Neural crest cell (in vitro differentiated cells): ENCODE measurements at places on chromosomes 7 and 10. TPM values are rescaled to one million over a fixed set of nuclear protein-coding genes. Genes with fewer than 3 reads are reported as not detected.
A peak's percentile ranks its signal among the peaks of the same experiment; 100 is the strongest.

DNA sequence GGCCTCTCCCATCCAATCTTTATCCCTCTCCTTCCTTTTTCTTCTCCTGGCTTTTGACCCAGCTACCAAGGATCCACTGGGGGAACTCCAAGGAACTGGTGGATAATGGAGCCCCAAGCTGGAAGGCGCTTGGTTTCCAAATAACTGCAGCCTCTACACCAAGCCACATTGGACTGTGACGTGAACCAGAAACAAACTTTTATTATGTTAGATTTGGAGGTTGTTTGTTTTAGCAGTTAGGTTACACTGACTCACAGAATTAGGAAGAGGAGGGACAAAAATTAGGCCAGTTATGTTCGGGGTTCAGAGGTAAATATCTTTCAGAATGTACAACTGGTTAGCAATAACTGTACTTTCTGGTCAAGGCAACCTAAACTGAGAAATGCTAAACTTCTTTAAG, 21.3 kb upstream of the ANK3 start:
- H3K4me3 ChIP-seq = no peak overlapping the region
- peaks cover 9% of the 10 kb centered on the region for H3K4me1 ChIP-seq
- DNase-seq = no peak
- H3K27me3 ChIP-seq = no peaks in the 10 kb centered on the region
- peak overlapping the region; percentile 48 for H3K27ac ChIP-seq

Gene KIAA1217
- total RNA-seq = 8.8 and 10.5 TPM in 2 replicates

DNA sequence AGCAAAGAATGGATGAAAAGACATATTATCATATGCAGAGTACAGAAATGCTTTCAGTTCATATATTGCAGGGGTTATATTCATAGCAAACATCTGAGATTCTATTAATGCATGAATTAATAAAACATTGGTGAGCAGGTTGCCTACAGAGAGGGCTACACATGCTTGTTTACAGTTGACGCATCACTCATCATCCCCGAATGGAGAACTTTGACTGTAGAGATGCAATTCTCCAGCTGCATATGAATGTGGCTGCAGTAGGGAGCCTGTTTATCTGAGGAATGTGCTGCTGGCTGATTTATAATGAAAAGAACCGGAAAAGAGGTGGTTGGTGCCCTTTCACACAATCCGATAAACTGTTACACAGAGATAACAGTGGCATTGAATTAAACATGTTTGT, 116.5 kb downstream of the GRM3 start:
- no peaks in the 10 kb centered on the region for H3K27me3 ChIP-seq
- H3K4me1 ChIP-seq = peaks cover 7% of the 10 kb centered on the region
- H3K36me3 ChIP-seq = no peaks in the 10 kb centered on the region
- no peak for DNase-seq

GRCh38 chr10:96671211-96671890, 49.0 kb downstream of the PIK3AP1 start:
- no peak overlapping the region for H3K27ac ChIP-seq
- H3K36me3 ChIP-seq = no peaks in the 10 kb centered on the region
- no peaks in the 10 kb centered on the region for H3K27me3 ChIP-seq
- DNase-seq = no peak

GRCh38 chr7:73844131-73844547, 1.8 kb upstream of the METTL27 start:
- H3K4me1 ChIP-seq = peaks cover 5% of the 10 kb centered on the region
- DNase-seq = no peak
- no peak overlapping the region for H3K27ac ChIP-seq

DNA sequence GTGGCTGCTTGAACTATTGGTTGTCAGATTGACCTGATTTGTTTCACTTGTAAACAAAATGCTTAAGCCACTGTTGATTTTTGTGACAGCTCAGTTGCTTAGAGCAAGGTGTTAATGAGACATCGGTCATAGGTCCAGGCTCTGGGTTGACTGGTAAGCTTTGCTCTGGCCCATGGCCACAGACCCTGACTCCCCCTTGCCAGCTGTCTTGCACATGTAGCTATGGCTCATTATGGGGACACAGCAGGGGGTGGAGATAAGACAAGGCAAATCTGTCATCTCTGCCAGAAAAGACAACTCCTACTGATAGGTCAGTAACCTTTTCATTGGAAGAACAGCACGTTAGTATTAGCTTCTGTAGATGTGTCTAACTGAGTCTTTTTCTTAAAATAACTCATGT, 95.3 kb downstream of the KAT6B start:
- no peak overlapping the region for H3K27ac ChIP-seq
- no peak overlapping the region for H3K4me3 ChIP-seq
- H3K27me3 ChIP-seq = no peaks in the 10 kb centered on the region

DNA sequence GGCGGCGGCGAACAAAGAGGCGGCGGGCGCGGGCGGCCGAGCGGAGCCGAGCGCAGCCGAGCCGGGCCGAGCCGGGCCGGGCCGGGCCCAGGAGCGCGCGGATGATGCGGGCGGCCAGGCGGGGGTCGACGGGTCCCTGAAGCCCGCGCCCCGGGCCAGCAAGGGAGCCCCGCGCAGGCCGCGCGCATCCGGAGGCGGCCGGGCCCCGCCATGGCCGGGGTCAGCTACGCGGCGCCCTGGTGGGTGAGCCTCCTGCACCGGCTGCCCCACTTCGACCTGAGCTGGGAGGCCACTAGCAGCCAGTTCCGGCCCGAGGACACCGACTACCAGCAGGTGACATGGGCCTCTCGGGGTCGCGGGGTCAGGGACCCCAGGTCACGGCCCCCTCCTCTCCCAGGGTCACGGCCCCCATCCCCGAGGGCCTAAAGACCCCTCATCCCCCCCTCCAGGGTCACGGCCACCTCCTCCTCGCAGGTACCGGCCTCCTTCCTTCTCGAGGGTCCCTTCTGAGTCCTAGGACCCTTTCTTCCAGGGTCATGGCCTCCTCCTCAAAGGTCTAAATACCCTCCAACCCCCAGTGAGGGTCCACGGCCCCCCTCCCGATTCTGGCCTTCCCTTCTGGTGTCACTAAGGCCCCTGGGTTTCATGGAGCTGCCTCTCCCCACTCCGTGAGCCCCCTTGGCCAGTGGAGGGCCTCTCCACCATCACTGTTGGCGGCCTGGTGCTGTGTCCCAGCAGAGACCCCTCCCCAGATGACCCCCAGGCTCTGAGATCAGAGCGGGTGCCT, at the start of gene TTYH3:
TTYH3 (plus strand) TSS at position 41 of the 787 bp plus-strand sequence; CDS start at position 211, 170 bp downstream.
- H3K27ac ChIP-seq = peak within 1 kb of the TSS; percentile 97
- H3K27me3 ChIP-seq = no peaks in the 10 kb centered on the region
- peak within 1 kb of the TSS; percentile 97 for H3K4me3 ChIP-seq
- no peak for DNase-seq
- H3K4me1 ChIP-seq = peaks cover 46% of the 10 kb centered on the region

- H3K27ac ChIP-seq = no peak overlapping the region
- H3K4me3 ChIP-seq = no peak overlapping the region
- no peaks in the 10 kb centered on the region for H3K27me3 ChIP-seq
- H3K4me1 ChIP-seq = peaks cover 43% of the 10 kb centered on the region
Measured at GRCh38 chr10:30968711-30969110, 63.0 kb downstream of the ZNF438 start.

GRCh38 chr10:44065788-44066526, 318.9 kb downstream of the CXCL12 start:
- no peaks in the 10 kb centered on the region for H3K36me3 ChIP-seq
- peaks cover 7% of the 10 kb centered on the region for H3K4me1 ChIP-seq
- no peak overlapping the region for H3K27ac ChIP-seq
- DNase-seq = no peak

Gene ASB15
- total RNA-seq = not detected in 2 replicates

DNA sequence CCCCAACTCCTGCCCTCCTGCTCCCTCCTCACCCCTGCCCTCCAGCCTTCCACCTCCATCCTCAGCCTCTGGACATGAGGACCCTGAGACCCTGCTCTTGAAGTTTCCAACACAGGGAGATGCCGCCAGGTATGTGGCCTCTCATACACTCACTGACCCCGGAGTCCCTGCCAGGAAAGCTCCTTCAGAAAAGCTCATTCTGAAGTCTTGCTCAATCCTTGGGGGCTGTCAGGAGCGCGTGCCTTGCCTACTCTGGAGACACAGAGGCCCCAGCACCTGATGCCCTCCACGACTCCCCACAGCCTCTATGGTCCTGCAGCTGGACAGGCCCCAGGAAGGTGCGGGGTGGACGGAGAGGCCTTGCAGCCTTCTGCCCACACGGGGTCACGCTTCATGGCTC, 11.0 kb downstream of the NUDT1 start:
- no peaks in the 10 kb centered on the region for H3K4me1 ChIP-seq
- no peak for DNase-seq
- no peaks in the 10 kb centered on the region for H3K27me3 ChIP-seq
- H3K36me3 ChIP-seq = no peaks in the 10 kb centered on the region

- no peak overlapping the region for H3K4me3 ChIP-seq
- peaks cover 9% of the 10 kb centered on the region for H3K4me1 ChIP-seq
- peak overlapping the region; percentile 32 for H3K27ac ChIP-seq
- peaks cover 4% of the 10 kb centered on the region for H3K36me3 ChIP-seq
Measured at GRCh38 chr10:60212195-60212594, 177.5 kb downstream of the ANK3 start.

- no peak overlapping the region for H3K27ac ChIP-seq
- no peak for DNase-seq
- H3K36me3 ChIP-seq = peaks cover 6% of the 10 kb centered on the region
- H3K4me1 ChIP-seq = no peaks in the 10 kb centered on the region
- H3K27me3 ChIP-seq = no peaks in the 10 kb centered on the region
Measured at GRCh38 chr7:140448781-140449480, 30.4 kb downstream of the MKRN1 start.

DNA sequence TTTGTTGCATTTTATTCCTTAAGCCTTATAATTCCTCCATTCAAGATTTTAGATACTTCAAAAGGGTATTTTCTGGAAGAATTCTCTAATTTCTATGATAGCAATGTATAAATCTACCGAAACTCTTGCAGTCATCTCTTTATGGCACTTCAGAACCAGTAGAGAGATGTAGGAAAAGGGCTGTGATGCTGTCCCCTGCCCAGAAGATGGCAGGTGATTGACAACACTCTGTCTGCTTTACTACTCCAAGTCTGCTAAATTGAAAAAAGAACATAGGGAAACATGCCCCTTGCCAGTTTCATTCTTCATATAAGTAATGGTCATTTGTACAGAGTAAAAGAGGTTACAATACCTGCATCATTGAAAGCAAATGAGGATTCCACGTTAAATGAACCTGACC, 5.1 kb downstream of the TCTN3 start:
- H3K36me3 ChIP-seq = peaks cover 12% of the 10 kb centered on the region
- peaks cover 25% of the 10 kb centered on the region for H3K4me1 ChIP-seq
- H3K4me3 ChIP-seq = no peak overlapping the region
- H3K27me3 ChIP-seq = no peaks in the 10 kb centered on the region
- no peak overlapping the region for H3K27ac ChIP-seq

GRCh38 chr7:26284995-26285632, 6.5 kb upstream of the SNX10 start:
- peaks cover 4% of the 10 kb centered on the region for H3K27me3 ChIP-seq
- no peak for DNase-seq
- no peak overlapping the region for H3K4me3 ChIP-seq
- no peaks in the 10 kb centered on the region for H3K36me3 ChIP-seq

DNA sequence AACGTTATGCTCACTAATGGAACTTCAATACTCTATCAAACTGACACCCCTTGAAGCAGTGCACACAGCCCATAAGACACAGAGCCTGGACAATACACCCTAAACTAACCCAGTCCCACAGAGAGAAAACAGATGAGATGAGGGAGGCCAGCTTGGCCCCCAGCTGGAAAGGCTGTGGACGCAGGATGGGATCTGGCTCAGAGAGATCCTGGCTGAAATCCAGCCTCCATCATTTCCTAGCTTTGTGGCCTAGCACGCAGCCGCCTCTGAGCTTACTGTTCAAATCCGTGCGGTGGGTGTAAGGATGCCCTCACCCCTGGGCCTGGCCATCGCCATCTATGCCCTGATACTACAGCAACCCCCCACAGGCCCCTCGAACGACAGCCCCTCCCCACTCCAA, 32.7 kb downstream of the SNX8 start:
- peak overlapping the region; percentile 21 for H3K27ac ChIP-seq
- H3K36me3 ChIP-seq = no peaks in the 10 kb centered on the region
- peaks cover 18% of the 10 kb centered on the region for H3K4me1 ChIP-seq
- H3K27me3 ChIP-seq = no peaks in the 10 kb centered on the region

GRCh38 chr10:116636976-116637375, 16.2 kb downstream of the PNLIPRP2 start:
- H3K27me3 ChIP-seq = peaks cover 2% of the 10 kb centered on the region
- H3K27ac ChIP-seq = no peak overlapping the region
- no peak overlapping the region for H3K4me3 ChIP-seq
- H3K36me3 ChIP-seq = peaks cover 5% of the 10 kb centered on the region
- H3K4me1 ChIP-seq = peaks cover 3% of the 10 kb centered on the region

DNA sequence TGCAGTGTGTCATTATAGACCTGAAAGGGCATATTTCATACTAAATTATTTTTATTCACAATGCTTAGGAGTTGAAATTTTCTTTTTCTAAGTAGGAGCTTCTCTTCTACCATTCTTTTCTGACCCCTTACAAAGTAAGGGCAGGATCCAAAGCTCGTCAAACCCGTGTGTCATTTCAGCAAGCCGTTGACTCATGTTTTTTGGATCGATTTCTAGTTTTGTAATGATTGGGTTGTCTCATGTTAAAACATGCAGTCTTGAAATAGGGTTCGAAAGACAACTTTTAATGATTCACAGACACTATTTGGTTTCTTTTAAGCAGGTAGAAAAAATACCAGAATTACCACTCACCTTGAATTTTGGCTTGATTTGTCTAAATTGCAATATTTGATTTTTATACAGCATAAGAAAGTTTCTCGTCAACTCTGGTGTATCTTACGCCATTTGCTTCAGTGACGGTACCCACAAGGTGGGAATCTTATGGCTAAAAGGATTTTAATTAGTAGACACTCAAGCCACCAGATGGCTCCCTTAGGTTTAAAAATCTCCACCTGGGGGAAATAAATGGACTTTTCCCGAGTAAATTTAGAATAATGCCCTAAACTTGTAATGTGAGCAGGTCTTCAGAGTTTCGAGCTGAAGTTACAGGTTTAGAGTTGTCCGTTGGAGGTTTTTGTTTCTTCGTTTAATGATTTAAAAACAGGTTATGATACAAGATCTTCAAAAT, 283.4 kb downstream of the CCDC3 start:
- DNase-seq = no peak
- H3K4me1 ChIP-seq = no peaks in the 10 kb centered on the region
- no peaks in the 10 kb centered on the region for H3K36me3 ChIP-seq

Gene PLEKHS1
- not detected in 2 replicates for total RNA-seq

- H3K27me3 ChIP-seq = no peaks in the 10 kb centered on the region
- H3K36me3 ChIP-seq = no peaks in the 10 kb centered on the region
- H3K27ac ChIP-seq = no peak overlapping the region
- DNase-seq = no peak
Measured at GRCh38 chr7:116443646-116444045, 55.9 kb upstream of the CAV2 start.

DNA sequence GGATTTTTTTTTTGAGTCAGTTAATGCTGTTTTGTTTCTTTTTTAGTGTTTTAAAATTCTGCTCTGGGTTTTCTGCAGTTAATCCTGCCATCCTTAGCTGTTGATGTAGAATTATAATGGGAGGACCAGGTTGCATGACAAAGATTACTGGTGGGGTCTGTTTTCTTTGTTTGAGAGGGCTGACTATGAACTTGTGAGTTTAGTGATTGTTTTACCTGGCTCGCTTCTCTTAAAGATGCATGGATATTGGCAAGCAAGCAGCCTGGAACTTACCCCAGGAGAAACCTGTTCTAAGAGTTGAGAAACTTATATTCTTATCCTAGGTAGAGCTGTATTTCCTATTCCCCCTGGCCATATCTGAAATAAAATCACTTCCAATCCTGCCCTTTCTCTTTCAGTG, 727.8 kb downstream of the GRM8 start:
- no peak overlapping the region for H3K27ac ChIP-seq
- H3K36me3 ChIP-seq = no peaks in the 10 kb centered on the region
- no peak overlapping the region for H3K4me3 ChIP-seq
- no peaks in the 10 kb centered on the region for H3K4me1 ChIP-seq
